ENCODE measurements at places on chromosomes 16 and 17. TPM values are rescaled to one million over a fixed set of nuclear protein-coding genes. Genes with fewer than 3 reads are reported as not detected.

KRT31 gene
- total RNA-seq = not detected

FNDC8 gene
- total RNA-seq = not detected

BCL6B gene
- total RNA-seq = 9.6 TPM

DHRS7C gene
- total RNA-seq = 21.5 TPM

HID1 gene
- total RNA-seq = 3.9 TPM

RNF157 gene
- 2.6 TPM for total RNA-seq

ZG16 gene
- not detected for total RNA-seq

RPL26 gene
- total RNA-seq = 1,192 TPM

KIF2B gene
- total RNA-seq = not detected

EVI2A gene
- 0.95 TPM for total RNA-seq

HEATR3 gene
- 9.1 TPM for total RNA-seq

TVP23A gene
- 0.13 TPM for total RNA-seq

PRSS21 gene
- total RNA-seq = not detected

GP1BA gene
- 0.53 TPM for total RNA-seq

PLXDC1 gene
- total RNA-seq = 11.1 TPM
